Cerebellar cortex (tissue), 1 donor: ENCODE measurements at places on chromosomes 11 and 22.

DNA sequence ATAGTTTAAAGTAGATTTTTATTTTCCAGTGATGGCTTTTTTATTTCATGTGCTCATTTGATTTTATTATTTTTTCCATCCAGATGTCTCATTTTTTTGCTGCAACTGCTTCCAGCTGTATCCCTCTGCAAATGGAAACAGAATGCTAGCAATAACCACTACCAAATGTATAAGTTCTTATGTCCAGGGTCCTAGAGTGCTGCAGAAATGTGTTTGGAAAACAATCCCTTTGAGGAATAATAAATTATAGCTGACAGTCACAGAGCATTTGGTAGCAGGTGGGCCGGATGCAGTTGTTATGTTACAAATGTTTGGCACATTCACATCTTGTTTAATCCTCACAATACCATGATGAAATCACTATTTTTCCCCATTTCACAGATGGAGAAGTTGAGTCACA is 300.7 kb upstream of the PDGFD start:
- DNase-seq: no peak

- DNase-seq: no peak
Measured at GRCh38 chr11:18523084-18523483, 3.7 kb downstream of the TSG101 start.

DNA sequence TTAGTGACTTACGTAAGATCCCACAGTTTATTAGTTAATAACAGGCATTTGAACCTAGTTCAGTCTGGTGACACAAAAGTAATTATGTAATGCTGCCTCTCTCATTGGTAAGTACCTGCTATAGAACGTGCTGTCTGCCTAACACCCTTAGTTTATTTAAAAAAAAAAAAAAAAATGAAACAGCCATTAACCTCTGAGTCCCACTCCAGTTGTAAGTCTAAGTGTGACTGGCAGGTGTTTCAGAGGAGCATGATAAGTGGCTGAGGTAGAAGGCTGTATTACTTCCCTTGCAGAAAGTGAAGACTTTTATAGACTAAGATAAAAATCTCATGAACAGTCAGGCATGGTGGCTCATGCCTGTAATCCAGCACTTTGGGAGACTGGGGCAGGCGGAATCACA is 140.5 kb downstream of the TRIM44 start:
- DNase-seq: no peak

- no peak for DNase-seq
Measured at GRCh38 chr11:33931067-33931466, 39.2 kb upstream of the LMO2 start.

- DNase-seq: no peak
Measured at GRCh38 chr11:115930291-115930690, 426.1 kb upstream of the CADM1 start.

DNA sequence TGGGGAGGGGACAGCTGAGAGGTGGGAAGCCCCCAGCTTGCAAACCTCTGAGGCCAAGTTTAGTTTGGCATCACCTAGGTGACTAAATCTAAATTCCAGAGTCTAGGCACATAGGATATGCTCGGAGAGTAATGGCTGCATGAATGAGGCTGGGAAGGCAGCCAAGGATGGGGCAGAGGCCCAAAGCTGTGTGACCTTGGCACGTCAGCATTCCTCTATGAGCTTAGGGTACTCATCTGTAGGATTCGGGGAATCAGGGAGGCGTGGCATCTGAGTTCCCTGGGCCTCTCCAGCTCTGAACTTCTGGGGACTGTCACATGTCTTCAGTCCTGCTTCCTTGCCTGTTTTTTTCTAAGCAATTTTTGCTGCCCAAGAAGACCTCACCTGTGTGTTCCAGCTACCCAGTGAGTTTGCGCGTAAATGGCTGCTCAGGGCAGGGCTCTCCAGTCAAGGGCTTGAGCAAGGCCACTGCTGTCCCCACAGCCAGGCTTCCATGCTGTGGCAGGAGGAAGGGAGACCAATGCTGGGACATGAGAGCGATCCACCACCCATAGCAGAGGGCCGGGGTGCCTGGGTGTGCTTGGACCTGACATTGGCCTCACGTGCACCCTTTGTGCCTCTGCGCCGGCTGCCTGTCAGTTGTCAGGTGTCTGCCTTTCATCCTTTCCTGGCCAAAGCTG is 13.9 kb downstream of the DAGLA start:
- no peak for DNase-seq
